ENCODE measurements at places on chromosomes 7 and 10.

GRCh38 chr10:74675484-74675883 is 150.9 kb upstream of the KAT6B start:
- DNase-seq, result no peak

GRCh38 chr7:20304366-20304765 is 26.3 kb upstream of the ITGB8 start:
- DNase-seq, result no peak

- no peak for DNase-seq
Observed at GRCh38 chr7:71132377-71133231, 660 bp downstream of the GALNT17 start.

DNA sequence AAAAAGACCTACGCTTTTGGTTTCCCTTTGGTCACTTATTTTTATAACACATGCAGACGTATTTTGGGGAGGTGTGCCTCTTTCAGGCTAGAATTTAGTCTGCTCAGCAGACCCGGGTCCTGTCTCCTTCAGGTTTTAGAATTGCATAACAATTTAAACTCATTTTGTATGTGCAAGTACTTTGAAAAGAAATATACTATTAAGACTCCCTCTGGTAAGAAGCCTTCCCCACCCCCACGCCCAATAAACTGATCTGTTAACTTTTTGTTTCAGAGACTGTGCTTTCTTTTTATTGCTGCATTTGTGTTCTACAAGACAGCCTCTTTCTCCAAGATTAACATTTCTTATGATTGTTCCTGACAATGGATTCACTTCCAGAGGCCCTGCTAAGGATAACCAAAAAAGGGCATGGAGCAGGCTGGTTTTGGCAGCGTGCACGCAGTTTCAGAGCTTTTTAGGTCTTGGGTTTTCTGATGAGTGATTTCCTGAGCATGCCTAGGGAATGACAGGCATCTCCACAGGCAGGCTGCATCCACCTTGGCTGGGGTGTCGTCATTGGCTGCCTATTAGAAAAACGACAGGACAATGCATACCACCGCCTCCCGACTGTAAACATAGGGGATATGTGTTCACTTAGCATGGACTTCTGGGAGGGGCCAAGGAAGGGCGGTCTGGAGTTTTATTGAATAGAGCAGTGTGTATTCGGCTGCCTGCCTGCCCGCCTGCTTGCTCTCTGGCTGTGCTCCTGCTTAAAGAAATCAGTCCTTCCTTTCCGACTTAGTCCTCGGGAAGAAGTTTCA is at the start of gene CALD1:
CALD1 (plus strand) TSS at position 694 of the 800 bp plus-strand sequence. CDS start 88,100 bp downstream, outside the sequence.
- no peak for DNase-seq

GRCh38 chr10:47458466-47459154 is 25.3 kb downstream of the ANXA8 start:
- DNase-seq, result no peak

- no peak for DNase-seq
Observed at GRCh38 chr7:95517458-95517857, 31.7 kb downstream of the ASB4 start.

- DNase-seq, result no peak
Observed at GRCh38 chr7:95547361-95548348, 48.7 kb downstream of the PDK4 start.

GRCh38 chr10:15059914-15060313 is 16.2 kb downstream of the OLAH start:
- DNase-seq, result no peak

- no peak for DNase-seq
Observed at GRCh38 chr7:22837308-22837707, 14.7 kb upstream of the TOMM7 start.

GRCh38 chr10:56116684-56117083 is 244.4 kb downstream of the ZWINT start:
- DNase-seq, result peak; percentile 11

GRCh38 chr7:72325561-72325960 is 86.6 kb downstream of the CALN1 start:
- no peak for DNase-seq

DNA sequence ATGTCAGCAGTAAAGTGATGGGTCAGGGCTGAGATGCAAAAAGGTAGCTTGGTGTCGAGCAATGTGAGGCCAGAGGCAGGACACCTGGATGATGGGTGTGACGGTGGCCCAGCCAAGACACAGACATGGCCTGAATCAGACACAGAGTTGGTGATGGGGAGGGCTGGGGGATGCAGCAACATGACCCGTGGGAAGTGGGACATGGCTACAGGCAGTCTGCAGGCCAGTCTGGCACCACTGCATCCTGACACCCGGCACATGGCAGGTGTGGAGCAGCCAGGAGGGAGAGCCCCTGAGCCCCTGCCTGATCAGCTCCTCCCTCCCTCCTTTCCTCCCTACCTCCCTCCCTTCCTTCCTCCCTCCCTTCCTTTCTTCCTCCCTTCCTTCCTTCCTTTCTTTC is 114.8 kb upstream of the WDR11 start:
- no peak for DNase-seq

- no peak for DNase-seq
Observed at GRCh38 chr7:40879941-40880543, 745.2 kb downstream of the SUGCT start.

- DNase-seq, result no peak
Observed at GRCh38 chr7:57375783-57376182, 74.2 kb upstream of the ZNF716 start.

- no peak for DNase-seq
Observed at GRCh38 chr10:109784236-109784635, 139.1 kb downstream of the XPNPEP1 start.

DNA sequence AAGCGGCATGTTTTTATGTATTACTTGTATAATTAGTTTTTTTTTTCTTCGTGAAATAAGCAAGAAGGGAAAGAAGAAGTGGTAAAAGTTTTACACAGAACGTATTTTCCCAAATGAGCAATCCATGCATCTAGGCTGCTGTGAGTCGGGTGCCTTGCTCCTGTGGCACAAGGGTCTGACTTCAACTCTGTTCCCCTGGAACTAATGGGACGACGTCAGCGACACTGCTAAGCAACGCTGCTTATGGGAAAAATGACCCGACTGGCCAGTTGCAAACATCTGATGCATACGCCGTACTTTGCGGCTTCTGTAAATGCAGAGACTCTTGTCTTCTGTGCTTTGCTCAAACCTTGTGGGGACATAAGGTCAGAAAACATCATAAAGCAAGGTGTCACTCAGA is 66.3 kb downstream of the MPP7 start:
- no peak for DNase-seq

DNA sequence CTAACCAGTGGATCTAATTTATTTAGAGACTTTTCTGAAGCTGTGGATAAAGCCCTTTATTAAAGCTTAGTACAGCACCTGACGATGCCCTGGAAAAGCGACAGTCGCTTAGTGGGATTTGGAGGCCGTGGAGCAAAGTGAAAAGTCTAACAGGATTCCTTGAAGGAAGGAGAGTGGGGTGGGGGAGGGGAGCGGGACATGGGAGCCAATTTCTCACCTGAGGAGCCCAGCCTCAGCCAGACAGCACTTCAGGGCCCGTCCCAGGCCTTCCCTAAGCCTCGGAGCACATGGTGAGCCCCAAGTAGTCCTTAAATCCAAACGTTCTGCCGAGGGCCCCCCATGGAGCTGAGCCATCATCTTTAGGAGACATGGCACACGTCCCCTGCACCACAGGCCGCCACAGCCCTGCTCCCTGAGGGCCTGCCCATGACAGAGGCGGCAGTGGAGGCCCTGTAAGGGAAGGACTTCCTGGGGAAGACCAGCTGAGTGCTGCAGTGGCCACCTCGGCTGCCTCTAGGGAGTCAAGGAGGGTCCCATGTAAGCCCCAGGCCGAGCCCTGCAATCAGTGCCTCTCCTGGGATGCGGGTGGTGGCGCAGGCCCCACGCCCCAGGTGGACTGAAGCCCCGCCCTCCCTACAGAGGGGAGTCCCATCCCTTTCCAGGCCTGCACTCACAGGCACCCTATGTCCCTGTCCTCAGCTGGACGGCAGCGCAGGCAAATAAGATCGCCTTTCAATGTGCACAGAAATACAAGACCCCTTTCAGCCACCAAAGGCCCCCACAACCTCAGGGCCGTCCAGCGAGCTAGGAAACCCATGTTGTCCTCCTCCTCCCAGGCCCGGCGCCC is 187.0 kb downstream of the MAD1L1 start:
- no peak for DNase-seq

GRCh38 chr7:26930201-26930600 is 65.8 kb upstream of the SKAP2 start:
- no peak for DNase-seq

- DNase-seq, result no peak
Observed at GRCh38 chr10:124688386-124688785, 55.8 kb downstream of the FAM53B start.

DNA sequence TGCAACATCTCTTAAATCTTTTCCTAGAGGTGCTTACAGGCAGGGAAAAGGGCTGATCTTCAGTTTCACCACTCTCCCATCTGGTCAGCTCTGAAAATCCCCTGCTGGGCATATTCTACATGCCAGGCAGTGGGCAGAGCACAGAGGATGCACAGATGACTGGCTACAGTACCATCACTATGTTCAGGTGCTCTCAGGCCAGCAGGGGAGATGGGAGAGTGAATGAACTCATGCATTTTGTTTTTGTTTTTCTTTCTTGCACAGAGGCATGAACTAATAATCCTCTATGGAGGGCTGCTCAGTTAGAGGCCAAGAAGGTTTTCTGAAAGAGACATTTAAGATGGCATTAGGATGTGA is 19.3 kb downstream of the ELMO1 start:
- DNase-seq, result no peak

- no peak for DNase-seq
Observed at GRCh38 chr7:42666994-42667393, 244.9 kb downstream of the C7orf25 start.

- no peak for DNase-seq
Observed at GRCh38 chr10:114274616-114275453, 35.8 kb downstream of the VWA2 start.

- DNase-seq, result no peak
Observed at GRCh38 chr7:37480041-37481031, 31.7 kb upstream of the ELMO1 start.

DNA sequence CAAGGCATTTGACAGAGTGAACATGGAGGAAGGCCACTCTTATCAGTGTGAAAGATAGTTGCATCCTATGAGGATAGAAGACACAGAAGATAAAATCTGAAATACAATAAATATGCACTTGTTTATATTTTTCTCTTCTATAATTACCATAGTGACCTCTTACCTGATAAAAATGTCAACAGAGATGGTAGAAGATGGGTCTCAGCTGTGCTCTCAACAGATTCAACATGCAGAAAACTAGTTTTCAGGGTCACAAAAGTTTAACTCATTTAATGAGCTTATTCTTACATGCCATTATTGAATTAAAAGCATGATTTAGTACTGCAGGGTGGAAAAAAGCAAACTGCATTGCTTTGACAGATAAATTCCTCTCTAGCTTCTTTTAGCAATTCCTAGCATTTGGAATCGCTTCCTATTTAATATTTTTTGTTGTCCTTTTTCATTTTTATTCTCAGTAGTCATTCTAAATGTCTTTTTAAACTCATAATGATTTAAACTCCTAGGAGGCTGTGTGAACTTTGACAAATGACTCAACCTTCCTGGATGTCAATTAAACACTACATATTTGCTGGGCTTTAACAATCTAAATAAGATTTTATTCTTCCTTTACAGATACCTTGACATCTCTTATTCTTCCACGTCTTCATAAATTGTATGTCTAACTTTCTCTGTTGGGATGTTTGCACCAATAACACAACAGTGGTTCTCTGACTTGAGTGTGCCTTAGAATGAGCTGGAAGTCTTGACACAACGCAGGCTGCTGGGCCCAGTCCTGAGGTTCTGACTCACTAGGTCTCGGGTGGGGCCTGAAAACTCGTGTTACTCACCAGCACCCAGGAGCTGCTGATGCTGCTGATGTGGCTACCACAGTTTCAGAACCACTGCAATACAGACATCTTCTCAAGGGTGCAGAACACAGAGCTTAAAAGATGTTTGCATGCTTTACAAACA is 565.5 kb upstream of the IGFBP3 start:
- DNase-seq, result no peak

- no peak for DNase-seq
Observed at GRCh38 chr10:108412323-108412722, 1247.8 kb upstream of the SORCS1 start.

DNA sequence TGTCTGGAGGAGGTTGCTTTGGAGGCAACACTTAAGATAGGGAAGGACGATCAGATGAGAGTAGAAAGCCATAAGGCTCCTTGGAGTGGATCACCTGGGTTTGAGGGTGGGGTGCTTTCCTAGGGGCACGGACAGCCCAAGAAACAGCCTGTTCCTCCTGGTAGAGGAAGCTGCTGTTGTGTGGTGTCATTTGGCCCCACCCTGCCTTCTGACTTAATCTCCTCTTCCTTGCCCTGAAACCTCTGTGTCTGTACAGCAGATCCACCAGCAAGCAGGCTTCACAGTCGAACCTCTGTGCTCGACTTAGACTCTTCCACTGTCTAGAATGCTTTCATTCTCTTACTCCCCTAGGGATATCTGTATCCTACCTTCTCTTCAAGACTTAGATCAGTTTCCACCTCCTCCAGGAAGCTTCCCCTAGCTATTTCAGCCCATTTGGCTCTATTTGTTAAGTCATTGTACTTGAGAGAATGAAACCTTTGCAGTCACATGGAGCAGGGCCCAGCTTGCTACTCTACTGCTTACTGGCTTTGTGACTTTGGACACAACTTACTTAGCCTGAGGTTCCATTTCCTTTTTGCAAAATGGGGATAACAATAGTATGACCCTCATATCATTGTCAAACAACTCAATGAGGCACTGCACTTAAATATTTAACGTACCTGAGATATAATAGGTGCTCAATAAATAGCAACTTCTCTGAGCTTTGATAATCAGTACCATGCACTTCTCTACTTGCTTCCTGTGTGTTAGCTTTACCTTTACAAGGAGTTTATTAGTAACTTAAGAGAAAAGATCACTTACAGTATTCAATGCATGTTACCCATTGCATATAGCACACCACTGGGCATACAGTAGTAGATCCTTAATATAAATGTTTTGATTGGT is 5.0 kb downstream of the MXI1 start:
- no peak for DNase-seq

DNA sequence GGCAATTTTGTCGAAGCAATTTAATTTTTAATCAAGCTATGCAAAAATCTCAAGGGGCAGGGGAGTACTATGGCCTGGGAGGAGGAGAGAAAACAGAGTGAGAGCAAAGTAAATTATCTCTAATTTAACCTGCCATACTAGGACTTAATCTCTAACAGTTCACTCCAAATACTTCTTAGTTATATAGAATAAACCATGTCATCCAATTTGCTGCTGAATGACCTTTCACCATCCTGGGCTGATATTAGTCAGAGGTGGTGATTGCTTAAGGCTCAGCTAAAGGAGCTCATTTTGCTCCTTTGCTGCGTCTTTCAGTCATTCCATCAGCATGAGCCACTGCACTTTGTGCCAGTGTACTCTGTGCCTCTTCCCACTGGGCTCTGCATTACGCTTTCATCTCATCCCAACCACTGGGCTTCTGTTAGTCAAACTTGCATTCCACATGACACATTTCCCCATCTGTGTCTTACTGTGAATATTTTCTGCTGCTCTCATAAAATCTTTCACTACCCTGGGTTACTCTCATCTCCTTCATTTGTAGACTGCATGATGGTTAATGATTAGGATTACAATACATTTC is 84.3 kb downstream of the CD36 start:
- DNase-seq, result no peak

Data from NCI-H1694 (cell line).